Naive thymus-derived CD4-positive, alpha-beta T cell (primary cell): ENCODE measurements at places on chromosomes 12 and 14. TPM values are rescaled to one million over a fixed set of nuclear protein-coding genes. Genes with fewer than 3 reads are reported as not detected.

Gene IFNG-AS1
- total RNA-seq: 0.28 and 0.31 TPM in 2 replicates

Gene KRT71
- total RNA-seq: not detected in 2 replicates

Gene TSPAN11
- total RNA-seq: not detected

Gene BIN2
- 192 TPM for total RNA-seq

Gene PLA2G1B
- 1.5 TPM for total RNA-seq

Gene ACVRL1
- total RNA-seq: not detected

Gene CIDEB
- total RNA-seq: 31.5 and 34.6 TPM in 2 replicates

Gene SRRM4
- total RNA-seq: not detected

Gene OR6C70
- total RNA-seq: not detected

GRCh38 chr12:58393152-58393551, 451.8 kb downstream of the ATP23 start:
- no peak for DNase-seq

- DNase-seq: no peak
Measured at GRCh38 chr14:99952453-99952852, 112.8 kb upstream of the EVL start.

GRCh38 chr14:88737245-88737644, 55.5 kb downstream of the EML5 start:
- DNase-seq: no peak

GRCh38 chr12:85424581-85425348, 144.7 kb downstream of the ALX1 start:
- no peak for DNase-seq

DNA sequence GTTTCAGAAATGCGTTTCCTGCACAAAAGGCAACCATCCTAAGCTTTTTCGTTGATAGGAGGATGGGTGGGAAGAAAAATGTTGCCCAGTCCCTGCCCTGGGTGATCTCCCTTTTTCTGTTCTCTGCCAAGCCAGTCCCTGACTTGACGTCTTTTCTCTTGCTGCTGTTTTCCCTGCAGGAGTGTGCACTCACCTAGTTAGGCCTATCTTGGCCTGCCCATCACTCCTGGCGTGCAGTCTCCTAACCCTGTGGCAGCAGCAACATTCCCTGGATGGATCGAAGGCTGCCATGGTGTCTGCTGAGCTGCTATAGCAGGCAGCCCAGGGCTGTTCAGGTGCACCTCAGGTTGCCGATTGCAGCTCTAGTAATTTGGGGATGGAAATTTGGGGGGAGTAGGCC, 1.2 kb downstream of the UNC119B start:
- no peak for DNase-seq

DNA sequence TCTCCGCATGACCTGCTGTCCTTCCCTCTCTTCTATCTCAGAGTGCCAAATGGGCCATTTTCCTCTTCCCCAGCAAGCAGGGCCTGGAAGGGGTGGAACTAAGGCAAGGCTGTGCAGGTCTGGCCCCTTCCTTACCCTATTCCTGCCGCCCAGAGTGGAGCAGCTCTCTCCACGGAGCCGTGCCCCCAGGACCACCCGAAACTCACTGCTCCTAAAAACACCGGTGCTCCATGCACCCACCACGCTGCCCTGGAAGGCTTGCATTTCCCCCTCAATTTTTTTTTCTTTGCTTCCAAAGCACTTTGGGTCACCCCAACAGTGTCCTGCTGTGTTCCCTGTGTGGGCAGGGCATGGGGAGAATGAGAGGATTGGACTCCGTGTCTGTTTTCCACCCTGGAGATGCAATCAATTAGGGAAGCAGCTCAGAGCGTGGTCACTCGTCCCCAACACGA, 48.5 kb upstream of the MEG3 start:
- DNase-seq: no peak

DNA sequence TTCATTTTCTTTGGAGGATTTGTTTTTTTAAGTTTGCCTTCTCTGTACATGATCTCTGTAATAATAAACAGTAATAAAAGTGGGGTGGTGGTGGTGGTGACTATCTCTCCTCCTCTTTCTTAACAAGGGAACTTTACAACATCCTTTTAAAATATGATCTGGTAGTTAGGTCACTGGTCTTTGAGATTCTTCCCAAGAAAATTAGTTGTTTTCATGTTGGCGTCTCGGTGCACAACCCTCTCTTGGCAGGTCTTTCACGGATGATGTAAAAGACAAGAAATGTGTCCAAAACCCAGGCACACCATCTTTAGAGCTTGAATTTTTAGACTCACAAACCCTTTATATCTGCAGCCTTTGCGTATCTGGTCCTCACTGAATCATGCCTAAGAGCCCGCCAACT, 488.5 kb upstream of the TBX3 start:
- DNase-seq: no peak

DNA sequence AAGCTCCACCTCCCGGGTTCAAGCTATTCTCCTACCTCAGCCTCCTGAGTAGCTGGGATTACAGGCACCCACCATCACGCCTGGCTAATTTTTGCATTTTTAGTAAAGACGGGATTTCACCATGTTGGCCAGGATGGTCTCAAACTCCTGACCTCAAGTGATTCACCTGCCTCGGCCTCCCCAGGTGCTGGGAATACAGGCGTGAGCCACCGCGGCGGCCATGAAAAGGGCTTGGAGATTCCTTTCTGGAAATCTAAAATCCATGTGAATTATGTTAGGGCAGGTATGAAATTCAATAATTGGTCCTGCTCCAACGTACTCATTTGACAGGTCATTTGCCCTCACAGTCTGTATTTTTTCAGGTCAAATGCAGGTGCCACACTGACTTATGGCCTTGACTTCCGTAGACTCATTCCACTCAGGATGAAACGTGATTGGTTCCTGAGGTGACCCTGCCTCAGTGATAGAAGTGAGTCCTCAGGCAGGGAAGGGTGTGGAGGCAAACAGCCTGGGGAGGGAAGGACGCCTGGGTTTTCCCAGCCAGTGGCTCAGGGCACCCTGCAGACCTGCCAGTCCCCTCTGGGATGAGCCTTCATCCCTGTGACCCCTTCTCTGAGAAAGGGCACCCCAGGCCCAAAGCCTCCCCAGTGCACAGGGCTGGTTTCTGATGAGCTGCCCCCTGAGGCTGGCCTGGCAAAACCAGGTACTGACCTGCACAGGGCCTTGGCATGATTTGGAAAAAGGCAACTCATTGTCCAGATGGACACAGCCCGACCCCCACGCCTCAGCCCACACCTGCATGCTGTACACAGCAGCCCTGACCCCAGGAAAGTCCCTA, 48.7 kb downstream of the PSMA6 start:
- DNase-seq: no peak

DNA sequence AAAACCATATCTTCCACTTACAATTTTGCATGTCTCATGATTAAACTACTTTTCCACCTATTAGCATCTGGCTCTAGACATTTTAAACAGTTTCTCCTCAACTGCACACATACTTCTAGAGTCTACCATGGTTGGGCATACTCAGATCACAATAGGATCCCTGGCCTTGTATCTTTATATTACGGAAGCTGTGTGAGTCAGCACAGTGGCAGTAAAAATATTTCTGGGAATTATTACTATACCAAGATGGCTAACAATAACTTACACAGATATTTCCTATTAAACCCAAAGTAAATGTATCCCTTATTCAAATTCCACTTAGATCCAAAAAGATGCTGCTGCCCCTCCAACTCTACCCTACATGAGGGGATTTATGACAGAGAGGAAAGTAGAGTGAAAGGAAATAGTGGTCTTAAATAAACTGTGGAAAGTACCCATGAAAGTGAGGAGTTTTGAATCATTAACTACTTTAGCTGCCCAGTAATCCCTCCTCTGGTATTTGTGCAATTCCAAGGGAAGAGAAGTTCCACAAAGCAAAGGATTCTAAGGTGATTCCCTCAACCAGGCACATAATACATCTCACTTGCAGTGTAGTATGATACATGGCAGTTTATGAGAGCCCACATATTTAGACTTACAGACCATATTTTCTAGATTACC, 14.0 kb upstream of the CPSF6 start:
- no peak for DNase-seq

- no peak for DNase-seq
Measured at GRCh38 chr12:6635856-6636531, at the start of gene LPAR5. TSS of gene LPAR5 (minus strand) at chr12:6635959. CDS start at chr12:6621248, 14,711 bp downstream.

GRCh38 chr12:62934799-62935674, at the start of gene PPM1H:
TSS of gene PPM1H (minus strand) at chr12:62935150. CDS start at chr12:62934736, 414 bp downstream.
- peak; percentile 11 for DNase-seq

- no peak for DNase-seq
Measured at GRCh38 chr14:59356312-59356711, 108.9 kb downstream of the GPR135 start.

GRCh38 chr12:67364228-67364627, 95.1 kb downstream of the CAND1 start:
- DNase-seq: no peak

DNA sequence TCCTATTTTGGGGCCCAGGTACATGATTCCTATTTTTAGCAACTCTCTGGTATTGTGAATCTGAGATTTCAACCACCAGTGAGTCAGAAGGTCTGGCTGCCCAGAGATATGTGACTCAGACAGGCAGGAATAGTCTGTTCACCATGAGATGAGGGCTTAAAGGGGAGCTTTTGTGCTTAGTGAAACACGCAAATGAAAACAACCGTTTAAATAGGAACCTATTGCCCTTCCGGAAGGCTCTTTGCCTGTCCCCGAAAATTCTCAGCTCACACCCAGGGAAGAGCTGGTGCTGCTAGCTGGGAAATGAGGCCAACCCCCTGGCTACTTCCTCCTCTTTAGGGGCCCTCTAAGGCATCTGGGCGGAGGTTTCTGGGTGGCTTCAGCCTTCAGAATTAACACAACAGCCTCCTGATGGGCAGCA, 283.6 kb downstream of the CACNA1C start:
- no peak for DNase-seq

- no peak for DNase-seq
Measured at GRCh38 chr12:1692895-1693610, 2.2 kb downstream of the ADIPOR2 start.

- no peak for DNase-seq
Measured at GRCh38 chr12:120960657-120961056, 17.7 kb upstream of the HNF1A start.

- no peak for DNase-seq
Measured at GRCh38 chr12:132162508-132163031, 18.3 kb downstream of the NOC4L start.

- no peak for DNase-seq
Measured at GRCh38 chr14:30874999-30875787, 834 bp downstream of the COCH start.

DNA sequence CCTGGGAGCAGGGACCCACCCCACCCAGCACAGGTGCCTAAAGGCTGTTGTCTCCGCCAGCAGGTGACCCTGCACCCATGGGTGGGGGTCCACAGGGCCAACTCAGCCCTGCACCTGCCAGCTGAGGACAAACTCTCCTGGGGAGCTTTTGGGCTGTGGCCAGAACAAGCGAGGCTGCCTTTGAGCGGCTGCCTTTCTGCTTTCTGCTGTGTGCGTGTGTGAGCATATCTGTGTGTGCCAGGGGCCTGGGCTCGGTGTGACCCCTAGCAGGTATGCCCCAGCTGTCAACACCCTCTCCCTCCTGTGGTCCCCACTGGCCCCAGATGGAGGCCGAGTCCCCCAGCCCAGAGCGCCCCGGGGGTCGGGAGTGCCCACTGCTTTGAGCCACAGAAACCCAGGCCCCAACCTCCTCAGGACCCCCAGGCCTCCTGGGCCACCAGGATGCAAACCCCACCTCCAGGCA, 25.9 kb upstream of the GPR132 start:
- DNase-seq: no peak

DNA sequence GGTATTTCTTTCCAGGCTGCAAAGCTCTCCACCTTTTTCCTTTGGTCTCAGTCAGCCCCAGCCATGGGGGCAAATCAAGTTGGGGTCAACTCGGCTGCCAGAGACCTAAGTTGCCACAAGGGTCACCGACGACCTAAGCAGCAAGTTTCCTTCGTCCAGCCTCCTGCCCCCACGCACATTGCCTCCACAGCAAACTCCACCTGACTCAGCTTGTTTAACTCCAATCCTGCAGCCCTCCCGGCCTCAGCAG, 767 bp upstream of the KCNMB4 start:
- no peak for DNase-seq

GRCh38 chr12:16833376-16834015, 227.5 kb upstream of the LMO3 start:
- no peak for DNase-seq

DNA sequence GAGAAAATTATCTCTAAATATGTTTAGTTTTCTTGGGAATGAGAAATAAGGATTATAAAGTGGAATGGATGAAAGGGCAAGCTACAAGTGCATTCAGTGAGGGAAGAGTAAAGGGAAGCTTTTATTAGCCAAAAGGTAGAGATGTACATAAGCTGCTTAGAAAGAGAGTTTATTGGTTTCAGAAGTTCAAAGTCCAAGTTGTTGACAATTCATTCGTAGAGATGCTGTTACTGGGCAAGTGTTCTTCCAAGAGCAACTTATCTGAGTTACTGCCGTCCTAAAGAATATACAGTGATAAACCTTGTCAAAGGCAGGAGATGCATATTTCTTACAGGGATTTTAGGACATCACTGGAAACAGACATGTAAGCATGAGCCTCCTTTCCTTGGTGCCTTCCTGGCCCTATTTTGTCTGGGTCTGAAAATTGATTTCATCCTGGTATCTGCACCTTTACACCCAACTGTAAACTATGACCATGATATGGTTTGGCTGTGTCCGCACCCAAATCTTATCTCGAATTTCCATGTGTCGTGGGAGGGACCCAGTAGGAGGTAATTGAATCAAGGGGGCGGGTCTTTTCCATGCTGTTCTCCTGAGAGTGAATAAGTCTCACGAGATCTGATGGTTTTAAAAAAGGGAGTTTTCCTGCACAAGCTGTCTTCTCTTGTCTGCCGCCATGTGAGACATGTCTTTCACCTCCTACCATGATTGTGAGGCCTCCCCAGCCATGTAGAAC, 46.8 kb downstream of the TRMT5 start:
- no peak for DNase-seq

DNA sequence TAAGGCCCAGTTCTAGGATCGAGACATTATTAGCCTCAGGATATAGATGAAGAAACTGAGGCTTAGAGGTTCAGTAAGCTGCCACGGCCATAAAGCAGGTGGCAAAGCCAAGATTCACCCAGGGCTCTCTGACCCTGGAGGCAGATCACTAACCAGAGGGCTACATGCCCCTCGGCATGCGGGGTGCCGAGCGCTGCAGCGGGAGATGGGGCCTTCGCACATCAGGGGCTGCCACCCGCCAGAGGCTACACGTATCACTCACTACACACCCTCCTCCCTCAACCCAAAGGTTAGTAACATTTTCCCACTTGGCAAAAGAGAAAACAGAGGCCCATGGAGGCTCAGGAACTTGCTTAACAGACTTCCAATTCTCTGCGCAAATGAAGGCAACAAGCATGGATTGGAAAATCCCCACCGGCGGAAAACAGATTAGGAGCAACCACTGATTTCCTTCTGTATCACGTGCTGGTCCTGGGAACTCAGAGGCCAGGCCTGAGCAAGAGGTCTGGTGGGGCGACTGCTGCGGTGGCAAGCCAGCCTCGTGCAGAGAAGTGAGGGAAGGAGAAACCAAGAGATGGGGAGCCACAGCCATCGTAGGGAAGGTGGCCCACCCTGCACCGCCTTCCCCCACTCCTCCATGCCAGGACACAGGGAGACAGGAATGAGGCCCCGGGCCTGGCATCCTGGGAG, 6.0 kb downstream of the CCDC85C start:
- no peak for DNase-seq
